ENCODE measurements at places on chromosomes 11 and 22.

GRCh38 chr11:116312570-116313391, 460.0 kb downstream of the BUD13 start:
- peak; percentile 93 for DNase-seq

GRCh38 chr11:27039873-27040272, 742 bp upstream of the BBOX1 start:
- DNase-seq: no peak

- no peak for DNase-seq
These were observed 78.1 kb downstream of the CYB5R2 start for GRCh38 chr11:7595016-7595866.

DNA sequence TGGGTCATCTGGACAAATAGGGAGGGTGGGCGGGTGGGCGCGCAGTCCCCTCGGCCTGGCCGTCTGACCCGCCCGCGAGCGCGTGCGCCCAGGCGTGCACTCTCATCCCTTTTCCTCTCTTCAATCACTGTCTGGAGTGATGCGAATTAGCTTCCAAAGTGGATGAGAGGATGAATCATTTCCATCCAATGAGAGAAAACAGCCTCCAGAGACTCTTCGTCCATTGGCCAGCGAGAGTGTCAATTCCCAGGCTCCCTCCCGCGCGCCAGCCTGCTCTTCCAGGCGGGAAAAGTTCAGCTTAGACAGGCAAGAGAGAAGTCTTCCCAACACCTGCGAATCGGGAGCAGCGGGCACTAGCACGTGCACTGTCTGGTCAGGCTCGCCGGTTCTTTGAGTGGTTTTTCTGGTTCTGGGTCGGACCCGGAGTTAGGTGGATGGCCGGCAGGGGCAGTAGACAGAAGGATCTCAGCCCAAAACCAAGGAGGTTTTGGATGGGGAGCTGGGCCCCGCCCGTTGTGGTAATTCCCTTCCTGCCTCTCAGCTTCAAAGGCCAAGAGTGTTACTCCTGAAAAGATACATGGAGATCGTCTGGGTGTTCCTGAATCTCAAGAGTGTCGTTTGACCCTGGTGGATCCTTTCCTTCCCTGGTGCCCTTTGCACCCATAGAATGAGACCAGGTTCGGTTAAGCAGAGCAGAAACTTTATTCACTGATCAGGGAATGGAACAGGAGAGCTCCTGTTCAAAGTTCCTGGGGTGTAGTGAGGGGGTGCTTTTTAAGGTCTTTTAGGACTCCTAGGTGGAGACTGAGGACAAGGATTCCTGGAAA, 33.4 kb upstream of the GLYATL1 start:
- peak; percentile 91 for DNase-seq

DNA sequence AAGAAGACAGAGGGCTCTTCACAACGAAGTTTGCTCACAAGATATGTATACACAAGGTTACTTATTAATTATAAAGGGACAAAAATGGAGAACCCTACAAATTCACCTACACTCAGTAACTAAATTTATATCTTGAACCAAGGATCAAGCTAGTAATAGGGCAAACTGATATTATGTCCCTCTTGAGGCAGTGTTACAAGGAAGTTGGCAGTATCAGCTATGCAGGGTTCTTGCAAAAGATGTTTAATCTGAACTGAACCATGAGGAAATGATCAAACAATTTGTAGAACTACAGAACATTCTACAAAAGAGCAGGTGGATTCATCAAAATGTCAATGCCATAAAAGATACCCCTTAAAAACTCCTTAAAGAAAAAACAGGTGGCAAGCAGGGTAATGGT, 10.7 kb downstream of the CADM1 start:
- DNase-seq: no peak

GRCh38 chr11:117953024-117953671, 23.9 kb upstream of the TMPRSS13 start:
- no peak for DNase-seq

DNA sequence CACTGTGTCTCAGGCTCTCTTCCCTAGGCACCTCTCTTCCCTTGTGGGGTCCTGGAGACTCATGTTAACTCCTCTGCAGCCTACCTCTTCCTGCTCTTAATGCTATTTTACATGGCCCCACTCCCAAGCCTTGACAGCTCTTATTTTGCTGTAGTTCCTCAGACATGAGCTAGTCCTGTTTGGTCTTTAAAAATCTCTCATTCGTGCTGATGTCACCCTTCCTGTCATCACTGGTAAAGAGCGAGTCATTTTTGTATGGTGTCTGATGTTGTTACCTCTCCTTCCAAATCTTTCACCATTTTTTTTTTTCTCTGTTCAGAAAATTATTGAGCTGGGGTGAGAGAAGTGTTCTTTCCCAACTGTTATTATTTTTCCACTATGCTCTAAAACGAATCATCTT, 84.8 kb upstream of the ZBED5 start:
- no peak for DNase-seq

GRCh38 chr11:118746988-118747585, 43.9 kb downstream of the DDX6 start:
- no peak for DNase-seq

DNA sequence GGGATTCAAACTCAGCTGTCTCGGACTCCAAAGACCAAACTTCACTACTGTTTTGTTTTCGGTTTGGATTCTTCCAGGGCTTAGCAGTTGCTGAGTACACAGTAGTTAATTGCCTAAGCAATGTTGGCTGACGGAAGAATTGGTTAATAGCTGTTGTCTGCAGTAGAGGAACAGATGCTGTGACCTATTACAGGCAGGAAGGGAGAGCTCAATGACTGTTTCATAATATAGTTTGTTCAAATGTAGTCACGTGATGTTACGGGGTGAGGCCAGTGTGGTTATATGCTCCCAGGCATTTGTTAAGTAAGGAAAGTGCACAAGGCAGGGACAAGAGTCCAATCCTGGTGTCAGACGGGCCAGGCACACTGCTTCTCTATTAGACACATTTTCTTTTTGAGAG, 222.6 kb upstream of the CCDC90B start:
- no peak for DNase-seq

- peak; percentile 91 for DNase-seq
These were observed 20.3 kb downstream of the AP2A2 start for GRCh38 chr11:945986-946385.

GRCh38 chr11:44192462-44193100, 97.1 kb downstream of the EXT2 start:
- no peak for DNase-seq

DNA sequence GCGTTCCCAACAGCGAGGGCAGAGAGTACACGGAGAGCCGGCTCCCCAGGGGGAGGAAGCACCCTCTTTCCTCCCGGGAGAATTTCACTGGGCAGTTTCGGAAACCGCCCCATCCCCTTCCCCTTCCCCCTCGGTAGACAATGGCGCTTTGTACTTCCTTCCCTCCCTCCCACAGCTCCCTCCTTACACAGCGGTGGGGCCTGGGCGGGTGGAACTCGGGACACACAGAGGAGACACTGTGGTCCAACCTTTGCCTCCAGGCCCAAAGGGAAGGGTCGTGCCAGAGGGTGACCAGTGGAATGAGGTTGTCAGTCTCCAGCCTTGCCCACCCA, 4.3 kb downstream of the SMTN start:
- DNase-seq: peak; percentile 83

GRCh38 chr11:1112351-1113191, 37.9 kb downstream of the MUC2 start:
- DNase-seq: no peak

- DNase-seq: no peak
These were observed 520.8 kb downstream of the INSC start for GRCh38 chr11:15635521-15635920.

- no peak for DNase-seq
These were observed 8.9 kb upstream of the APOA5 start for GRCh38 chr11:116800610-116801009.

- no peak for DNase-seq
These were observed 5.7 kb upstream of the C1QTNF6 start for GRCh38 chr22:37193629-37194191.

- DNase-seq: no peak
These were observed 15.7 kb downstream of the SLN start for GRCh38 chr11:107696140-107696539.

GRCh38 chr11:64095273-64095817, 59.6 kb downstream of the FLRT1 start:
- DNase-seq: no peak

DNA sequence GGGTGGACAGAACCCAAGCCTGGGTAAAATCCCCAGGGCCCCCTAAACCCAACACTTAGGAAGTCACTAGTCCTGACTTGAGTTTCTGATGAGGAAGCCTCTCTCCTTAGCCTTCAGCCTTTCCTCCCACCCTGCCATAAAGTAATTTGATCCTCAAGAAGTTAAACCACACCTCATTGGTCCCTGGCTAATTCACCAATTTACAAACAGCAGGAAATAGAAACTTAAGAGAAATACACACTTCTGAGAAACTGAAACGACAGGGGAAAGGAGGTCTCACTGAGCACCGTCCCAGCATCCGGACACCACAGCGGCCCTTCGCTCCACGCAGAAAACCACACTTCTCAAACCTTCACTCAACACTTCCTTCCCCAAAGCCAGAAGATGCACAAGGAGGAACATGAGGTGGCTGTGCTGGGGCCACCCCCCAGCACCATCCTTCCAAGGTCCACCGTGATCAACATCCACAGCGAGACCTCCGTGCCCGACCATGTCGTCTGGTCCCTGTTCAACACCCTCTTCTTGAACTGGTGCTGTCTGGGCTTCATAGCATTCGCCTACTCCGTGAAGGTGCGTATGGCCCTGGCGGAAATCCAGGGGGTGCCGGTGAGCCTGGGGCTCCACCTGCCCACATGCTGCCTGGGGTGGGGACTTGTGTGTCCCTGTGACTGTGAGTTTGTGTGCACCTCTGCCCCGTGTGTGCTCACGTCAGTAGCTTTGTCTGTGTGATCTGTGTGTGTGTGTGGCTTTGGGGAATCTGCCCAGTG, at the start of gene IFITM1:
Gene IFITM1 (plus strand): TSS at position 254 of the 767 bp plus-strand sequence. CDS start 131 bp downstream, at position 385.
- DNase-seq: no peak

- no peak for DNase-seq
These were observed 17.9 kb downstream of the KDELR3 start for GRCh38 chr22:38485783-38486182.

DNA sequence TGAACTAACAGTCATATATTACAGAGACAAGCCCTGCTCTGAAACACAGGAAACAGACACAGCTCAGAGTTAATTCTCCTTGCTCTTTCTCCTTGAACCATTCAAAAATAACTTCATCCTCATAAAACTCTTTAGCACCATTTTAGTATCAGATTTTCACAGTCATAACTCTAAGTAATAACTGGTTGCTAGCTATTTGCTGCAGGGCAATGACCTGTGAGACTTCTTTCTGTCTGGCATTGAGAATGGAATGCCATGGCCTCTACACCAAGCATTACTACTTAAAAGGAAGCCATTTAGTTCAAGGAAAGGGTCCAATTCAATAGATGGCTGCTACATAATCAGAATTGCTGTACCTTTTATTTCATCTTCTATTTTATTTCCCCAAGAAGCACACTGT, 186.6 kb upstream of the CCDC90B start:
- no peak for DNase-seq

DNA sequence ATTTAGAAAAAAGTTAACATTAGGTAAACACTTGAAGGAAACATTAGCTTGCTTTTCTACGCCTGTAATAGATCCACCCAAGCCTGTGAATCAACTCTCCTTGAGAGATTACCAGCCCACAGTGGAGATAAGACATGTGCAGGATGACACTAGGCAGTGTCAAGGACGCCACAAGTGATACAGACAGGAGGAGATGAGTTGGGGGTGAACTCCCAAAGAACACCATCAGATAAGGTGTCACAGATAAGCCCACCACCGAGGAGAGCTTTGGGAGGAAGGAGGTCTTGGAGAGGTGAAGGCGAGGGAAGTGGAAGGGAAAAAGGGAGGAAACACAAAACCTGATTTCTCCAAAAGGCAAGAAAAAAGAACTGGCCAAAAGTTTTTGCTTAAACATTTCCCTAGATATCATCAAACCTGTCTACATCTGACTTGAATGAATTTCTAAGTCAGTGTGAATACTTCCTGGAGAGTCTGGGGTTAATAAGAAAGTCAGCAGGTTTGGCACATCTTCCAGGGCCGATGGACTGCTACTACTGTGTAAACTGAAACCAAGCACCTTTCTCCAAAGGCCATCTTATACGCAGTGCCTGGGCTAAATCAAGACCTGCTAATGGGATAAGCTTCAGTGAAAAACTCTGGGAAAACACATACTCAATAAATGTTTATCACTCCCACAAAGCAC, 15.5 kb downstream of the CLTCL1 start:
- no peak for DNase-seq

DNA sequence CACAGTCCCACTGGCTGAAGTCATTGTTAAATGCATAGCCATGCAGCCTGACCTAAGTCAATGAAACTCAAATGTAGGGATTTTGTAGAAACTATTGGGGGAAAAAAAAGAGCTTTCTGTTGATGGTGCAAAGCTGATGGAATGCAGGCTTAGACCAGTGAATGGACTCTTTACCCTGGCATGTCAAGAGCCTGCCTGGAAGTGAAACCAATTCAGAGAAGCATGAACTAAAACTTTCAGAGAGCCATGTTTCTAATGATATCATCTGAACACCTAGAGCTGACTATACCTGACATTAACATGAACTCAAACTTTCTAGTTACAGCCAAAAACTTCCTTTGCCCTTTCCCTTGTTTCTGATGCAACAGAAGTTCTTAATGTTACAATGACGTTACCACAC, 89.0 kb downstream of the APIP start:
- no peak for DNase-seq

- DNase-seq: no peak
These were observed 40.8 kb downstream of the ELFN2 start for GRCh38 chr22:37386441-37386840.

GRCh38 chr11:121018746-121019145, 5.2 kb upstream of the TBCEL start:
- DNase-seq: no peak

DNA sequence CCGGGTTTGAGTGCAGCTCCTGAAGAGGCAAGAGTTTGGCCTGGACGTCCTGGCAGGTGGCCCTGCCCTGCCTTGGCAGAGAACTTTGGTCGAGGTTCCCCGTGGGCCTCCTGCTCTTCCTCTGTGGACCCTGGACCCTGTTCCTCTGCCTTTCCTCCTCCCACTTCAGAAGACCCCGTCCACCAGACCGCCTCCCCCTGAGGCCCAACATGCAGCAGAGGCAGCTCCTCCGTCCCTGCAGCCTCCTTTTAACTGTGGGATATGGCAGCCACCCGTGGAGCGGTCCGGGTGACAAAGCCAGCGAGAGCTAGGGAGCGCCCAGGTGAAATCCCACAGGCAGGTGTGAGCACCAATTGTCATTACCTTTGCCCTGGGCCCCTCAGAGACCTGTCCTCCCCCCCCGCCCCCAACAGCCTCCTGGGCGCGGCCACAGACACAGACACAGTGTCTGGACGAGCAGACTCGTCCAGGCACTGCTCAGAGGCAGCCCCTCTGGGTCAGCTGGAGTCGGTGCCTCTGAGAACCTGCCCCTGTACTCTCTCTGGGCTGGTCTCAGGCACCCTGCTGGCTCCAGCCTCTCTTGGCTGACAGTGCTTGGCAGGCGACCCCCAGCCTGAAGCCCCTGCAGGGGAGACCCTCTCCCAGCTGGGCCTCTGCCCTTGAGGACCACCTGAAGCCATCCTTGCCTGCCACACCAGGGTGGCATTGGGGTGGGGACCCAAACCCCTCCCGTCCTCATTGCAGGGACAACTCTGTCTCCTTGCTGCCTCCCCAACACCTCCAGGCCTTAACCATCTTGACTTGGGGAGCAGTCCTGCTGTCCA, 4.1 kb upstream of the PTDSS2 start:
- no peak for DNase-seq

GRCh38 chr11:134957540-134958335, 545.7 kb upstream of the B3GAT1 start:
- DNase-seq: no peak

- no peak for DNase-seq
These were observed 12.3 kb downstream of the LTO1 start for GRCh38 chr11:69662806-69663205.

- DNase-seq: no peak
These were observed 298.4 kb upstream of the PDGFD start for GRCh38 chr11:104462341-104462740.

- no peak for DNase-seq
These were observed 104.1 kb downstream of the ETS1 start for GRCh38 chr11:128483211-128483788.

Data from head of caudate nucleus (tissue), 42 donors.